ENCODE measurements at places on chromosomes 11 and 22.
A peak's percentile ranks its signal among the peaks of the same experiment; 100 is the strongest.

GRCh38 chr11:2576111-2576510, 123.7 kb downstream of the KCNQ1OT1 start:
- DNase-seq, result peak; percentile 43

GRCh38 chr22:48517039-48518030, 1310.3 kb downstream of the BRD1 start:
- DNase-seq, result peak; percentile 69

- peak; percentile 95 for DNase-seq
Observed at GRCh38 chr11:102109896-102110760, at the start of gene YAP1. YAP1 (plus strand) TSS chr11:102110447; CDS start chr11:102110849, 402 bp downstream.

- peak; percentile 73 for DNase-seq
Observed at GRCh38 chr11:88175569-88176075, 379 bp upstream of the RAB38 start.

DNA sequence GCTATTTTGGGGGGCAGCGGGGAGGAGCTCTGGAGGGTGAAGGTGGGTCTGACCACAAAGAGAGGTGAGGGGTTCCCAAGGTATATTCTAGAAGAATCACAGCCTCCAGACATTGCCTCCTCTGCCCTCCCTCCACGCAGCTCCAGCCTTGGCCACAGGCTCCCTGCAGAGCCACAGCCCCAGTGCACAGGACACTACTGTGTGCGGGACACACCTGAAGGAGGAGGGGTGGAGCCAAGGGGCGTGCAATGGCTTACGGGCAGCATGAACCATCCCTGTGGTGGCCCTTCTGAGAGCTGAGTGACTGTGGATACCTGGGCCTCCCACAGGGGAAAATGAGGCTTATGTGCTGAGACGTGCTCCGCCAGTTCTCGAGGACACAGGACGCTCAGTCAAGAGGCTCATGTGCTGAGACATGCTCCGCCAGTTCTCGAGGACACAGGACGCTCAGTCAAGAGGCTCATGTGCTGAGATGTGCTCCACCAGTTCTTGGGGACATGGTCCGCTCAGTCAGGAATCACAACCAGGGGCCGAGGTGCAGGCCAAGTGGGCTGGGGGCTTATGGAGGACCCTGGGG, 417.3 kb downstream of the SHANK2 start:
- DNase-seq, result no peak

- DNase-seq, result no peak
Observed at GRCh38 chr11:11095831-11096723, 238.2 kb upstream of the ZBED5 start.

GRCh38 chr11:101346591-101346990, 217.0 kb upstream of the PGR start:
- no peak for DNase-seq

GRCh38 chr11:122192634-122193255, 76.7 kb upstream of the BLID start:
- DNase-seq, result no peak

- DNase-seq, result no peak
Observed at GRCh38 chr11:115423728-115424459, 80.3 kb downstream of the CADM1 start.

DNA sequence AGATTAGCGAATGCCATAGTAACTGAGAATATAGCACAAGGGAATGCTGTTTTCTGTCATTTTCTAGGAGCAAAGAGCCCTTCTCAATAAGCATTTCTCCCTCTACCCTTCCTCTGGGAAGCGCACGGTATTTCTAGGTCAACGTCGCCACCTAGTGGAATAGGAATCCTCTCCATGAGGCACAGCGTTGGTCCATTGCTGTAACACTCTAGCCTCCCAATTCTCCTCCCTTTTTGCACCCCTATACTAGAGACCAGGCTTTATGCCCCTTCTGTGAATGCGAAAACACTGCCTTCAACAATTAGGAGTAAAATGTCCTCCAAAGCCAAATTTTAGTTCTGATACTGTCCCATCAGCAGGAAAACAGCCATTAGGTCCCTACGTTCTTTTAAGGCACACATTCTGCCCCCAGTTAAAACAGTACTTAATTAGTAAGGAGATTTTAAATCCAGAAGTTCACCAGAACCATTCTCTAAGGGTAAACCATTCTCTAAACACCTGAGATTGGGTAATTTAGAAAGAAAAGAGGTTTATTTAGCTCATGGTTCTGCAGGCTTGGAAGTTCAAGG, 12.8 kb upstream of the HYLS1 start:
- peak; percentile 88 for DNase-seq

DNA sequence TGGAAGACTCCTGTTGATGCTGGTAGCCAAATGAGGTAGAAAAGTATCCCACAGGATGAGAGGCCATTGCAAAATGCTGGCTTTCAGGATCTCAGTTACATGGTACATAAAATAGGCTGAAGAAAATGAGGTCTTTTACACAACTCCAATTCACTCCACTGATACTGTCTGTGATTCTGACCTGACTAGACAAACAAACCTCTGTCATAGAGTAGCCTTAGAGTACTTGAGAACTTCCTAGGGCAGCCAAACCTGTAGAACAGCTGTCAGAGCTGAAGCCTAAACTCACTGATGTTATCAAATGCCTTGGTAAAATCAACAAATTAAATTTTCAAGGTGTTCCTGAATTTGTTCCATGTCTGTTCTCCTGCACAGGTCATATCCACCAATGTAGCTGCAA, 26.2 kb upstream of the POGLUT3 start:
- no peak for DNase-seq

DNA sequence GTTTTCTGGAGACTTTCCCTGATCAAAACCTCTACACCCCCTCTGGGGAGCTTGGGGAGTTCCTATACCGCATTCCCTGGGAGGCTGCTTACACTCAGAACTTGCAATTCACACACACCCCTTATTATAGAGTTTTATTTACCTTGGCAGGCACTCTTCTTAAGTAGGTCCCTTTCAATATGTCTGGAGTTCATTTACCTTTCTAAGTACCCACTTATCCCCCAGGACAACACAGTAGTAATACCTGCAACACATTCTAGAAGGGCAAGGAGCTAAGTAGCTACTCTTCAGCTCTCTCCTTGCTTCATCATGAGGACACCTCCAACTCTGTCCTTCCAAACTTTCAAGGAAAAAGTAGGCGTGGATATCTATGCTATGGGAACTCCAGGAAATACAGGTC, 127.8 kb upstream of the ANO3 start:
- DNase-seq, result no peak

GRCh38 chr11:127274328-127274676, 273.7 kb upstream of the KIRREL3 start:
- no peak for DNase-seq

GRCh38 chr11:1131033-1131911, 26.5 kb upstream of the MUC5AC start:
- DNase-seq, result peak; percentile 50

DNA sequence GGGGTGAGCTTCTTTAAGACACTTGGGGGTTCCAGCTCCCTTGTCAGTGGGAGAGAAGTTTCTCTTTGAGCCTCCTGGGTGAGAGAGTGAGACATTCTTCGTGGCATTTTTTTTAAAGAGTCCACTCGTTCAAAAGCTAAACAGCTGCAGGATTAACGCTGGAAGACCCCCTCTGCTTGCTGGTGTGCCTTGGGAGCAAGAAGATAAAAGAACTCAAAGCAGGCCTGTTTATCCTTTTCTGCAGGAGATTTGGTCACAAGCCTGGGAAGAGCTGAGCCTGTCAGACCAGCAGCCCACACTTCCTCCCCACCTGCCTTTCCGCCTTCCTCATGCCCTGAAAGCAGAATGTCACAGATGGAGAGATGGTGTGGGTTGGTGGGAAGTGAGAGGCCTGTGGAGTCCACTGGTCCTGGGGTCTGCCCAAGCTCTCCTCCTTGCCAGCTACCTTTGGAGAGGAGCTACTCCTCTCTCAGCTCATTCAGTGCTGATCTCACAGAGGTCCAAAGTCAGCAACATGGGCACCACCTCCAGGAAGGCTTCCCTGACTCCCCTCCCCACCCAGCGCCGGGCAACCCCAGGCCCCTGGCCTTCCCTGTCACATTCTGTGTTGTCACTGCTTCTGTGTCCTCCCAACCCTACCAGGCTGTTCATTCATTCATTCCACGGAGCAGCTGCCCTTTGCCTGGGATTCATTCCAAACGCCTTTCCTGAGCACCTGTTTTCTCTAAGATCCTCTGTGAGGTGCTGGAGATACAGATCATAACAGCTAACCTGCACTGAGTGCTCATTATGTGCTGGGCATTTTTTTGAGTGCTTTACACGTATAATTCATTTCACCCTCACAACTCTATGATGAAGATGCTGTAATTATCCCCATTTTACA, 6.7 kb downstream of the GDPD5 start:
- no peak for DNase-seq

- DNase-seq, result no peak
Observed at GRCh38 chr11:57306940-57307565, 17.7 kb downstream of the TNKS1BP1 start.

GRCh38 chr11:120740380-120740779, 228.8 kb downstream of the GRIK4 start:
- no peak for DNase-seq

GRCh38 chr11:24163146-24163545, 333.7 kb upstream of the LUZP2 start:
- DNase-seq, result no peak

- no peak for DNase-seq
Observed at GRCh38 chr11:85748455-85748891, 62.5 kb downstream of the SYTL2 start.

DNA sequence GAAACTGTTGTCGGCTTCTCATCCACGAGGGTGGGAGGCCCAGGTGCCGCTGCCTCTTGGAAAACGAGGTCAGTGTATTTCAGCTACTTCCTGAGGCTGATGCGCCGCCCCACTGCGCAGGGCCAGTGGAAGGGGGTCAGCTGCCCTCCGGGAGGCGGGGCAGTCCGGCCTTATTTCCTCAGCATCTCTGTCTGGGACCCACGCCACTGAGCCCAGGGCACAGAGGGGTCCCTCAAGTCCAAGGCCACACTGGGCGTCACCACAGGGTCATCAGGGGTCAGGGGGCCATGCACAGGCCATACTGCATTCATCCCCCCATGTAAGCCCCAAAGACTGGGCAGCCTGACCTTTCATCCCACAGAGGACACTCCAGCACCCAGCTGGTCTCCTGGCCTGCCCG, 12.1 kb downstream of the RTN4R start:
- DNase-seq, result no peak

- DNase-seq, result no peak
Observed at GRCh38 chr11:96393753-96394348, 4.0 kb downstream of the JRKL start.

GRCh38 chr11:27281740-27282590, 81.0 kb downstream of the CCDC34 start:
- peak; percentile 72 for DNase-seq

- no peak for DNase-seq
Observed at GRCh38 chr11:60145677-60146076, 37.2 kb downstream of the MS4A6A start.

Measured in endodermal cell (in vitro differentiated cells).